ENCODE measurements at places on chromosomes 3 and 15.

GRCh38 chr3:177469216-177469615, 271.9 kb upstream of the TBL1XR1 start:
- DNase-seq = no peak

DNA sequence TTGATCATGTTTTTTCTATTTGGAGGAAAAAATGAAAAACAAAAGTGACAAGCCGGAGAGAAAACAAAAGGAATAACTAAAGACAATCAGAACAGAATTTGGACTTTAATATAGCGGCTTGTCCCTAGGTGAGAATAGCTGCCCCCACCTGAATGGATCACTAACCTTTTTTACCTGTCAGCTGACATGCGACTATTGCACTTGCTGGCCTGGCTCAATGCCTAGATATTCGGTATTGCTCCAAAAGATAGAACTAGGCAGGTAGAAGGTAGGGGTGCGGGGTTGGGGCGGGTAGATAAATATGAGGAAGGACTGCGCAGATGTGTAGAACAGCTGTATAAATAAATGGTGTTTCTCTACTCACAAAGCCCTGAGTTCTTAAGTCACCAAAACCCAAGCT, 650 bp upstream of the MORC1 start:
- no peak for DNase-seq

DNA sequence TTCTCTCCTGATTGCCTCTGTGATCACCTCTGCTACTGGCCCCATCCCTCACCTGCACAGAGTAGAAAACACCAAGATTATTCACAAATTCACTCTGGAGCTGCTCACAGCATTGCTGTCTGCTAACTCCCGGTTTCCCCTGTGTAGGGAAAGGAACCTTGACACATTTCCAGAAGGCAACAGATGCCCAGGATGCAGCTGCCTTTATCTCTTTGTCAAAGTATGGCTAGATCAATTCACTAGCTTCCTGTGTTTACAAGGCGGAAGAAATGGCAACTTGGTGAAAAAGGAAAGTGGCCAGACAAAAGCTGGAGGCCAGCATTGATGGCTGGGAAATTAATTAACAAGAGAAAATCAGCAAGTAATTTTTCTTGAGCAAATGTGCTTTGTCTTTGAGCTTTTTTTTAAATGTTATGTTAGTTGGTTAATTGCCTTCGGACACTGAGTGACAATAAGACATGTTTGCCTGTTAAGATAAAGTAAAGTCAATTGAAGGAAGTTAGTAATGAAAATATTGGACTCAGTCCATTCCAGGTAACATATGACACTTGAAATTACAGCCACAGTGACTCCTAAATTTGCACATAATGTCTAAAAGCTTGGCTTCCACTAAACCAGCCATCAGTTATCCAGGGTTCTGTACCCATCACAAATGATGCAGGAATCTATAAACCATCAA, 394.6 kb upstream of the IL12A start:
- DNase-seq = no peak

- DNase-seq = no peak
These were observed 63.8 kb upstream of the ANKRD34C start for GRCh38 chr15:79218588-79219200.

GRCh38 chr3:42839616-42840015, 30.4 kb downstream of the ACKR2 start:
- peak; percentile 7 for DNase-seq

DNA sequence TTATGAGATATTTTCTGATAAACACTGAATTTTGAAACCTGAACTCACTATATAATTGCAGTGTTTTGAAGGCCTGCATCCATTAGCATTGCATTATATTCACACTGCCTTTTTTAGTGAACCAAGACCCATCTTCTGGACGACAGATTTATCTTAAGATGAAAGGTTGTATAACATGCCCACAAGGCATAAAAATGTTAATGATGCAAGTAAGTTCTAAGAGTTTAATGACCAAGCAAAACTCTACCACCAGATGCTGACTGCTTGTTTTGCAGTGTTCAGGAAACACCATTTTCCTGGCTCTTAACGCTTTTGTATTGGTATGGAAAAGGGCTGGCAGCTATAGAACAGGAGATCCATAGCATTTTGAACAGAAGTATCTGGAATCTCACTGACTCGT, 46.1 kb downstream of the USP50 start:
- DNase-seq = no peak

GRCh38 chr3:13766128-13766527, 113.7 kb downstream of the WNT7A start:
- DNase-seq = no peak

GRCh38 chr3:126607214-126607908, 47.6 kb downstream of the TXNRD3 start:
- peak; percentile 14 for DNase-seq

DNA sequence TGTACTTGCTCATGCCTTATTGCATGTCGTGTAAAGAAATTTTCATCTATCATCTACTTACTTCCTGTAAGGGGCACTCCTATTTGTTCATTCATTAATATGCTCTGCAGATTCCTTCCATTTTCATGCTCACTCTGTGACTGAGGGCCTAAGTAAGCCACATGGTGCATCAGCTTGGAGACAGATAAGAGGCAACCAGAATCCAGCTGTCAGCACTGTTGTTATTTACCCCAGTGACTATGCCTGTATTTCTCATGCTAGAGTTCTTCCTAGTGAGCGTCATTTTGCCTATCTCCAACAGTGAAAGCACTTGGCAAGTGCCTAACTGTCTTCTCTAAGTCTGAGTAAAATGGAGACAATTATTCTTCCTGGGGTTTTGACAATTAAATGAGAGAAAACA, 124.8 kb upstream of the ABI3BP start:
- DNase-seq = no peak

GRCh38 chr15:95741830-95742229, 588.7 kb upstream of the NR2F2 start:
- DNase-seq = no peak

DNA sequence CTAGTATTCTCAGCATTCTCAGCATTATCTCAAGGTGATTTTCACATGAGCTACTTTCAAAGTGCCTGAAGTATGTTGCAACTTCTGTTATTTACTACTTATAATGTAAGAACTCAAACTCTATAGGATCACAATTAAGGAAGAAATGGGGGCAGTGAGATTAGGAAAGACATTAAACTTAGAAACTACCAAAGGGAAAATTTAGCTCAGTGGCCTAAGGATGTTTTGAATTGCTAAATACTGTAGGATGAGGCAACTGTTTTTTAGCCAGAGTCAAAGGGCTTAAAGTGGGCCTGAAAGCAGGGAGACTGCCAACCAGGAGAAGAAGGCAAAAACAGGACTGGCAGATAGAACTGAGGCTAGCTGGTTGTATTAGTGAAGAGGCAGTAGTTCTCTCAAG, 55.5 kb upstream of the MBNL1 start:
- no peak for DNase-seq

DNA sequence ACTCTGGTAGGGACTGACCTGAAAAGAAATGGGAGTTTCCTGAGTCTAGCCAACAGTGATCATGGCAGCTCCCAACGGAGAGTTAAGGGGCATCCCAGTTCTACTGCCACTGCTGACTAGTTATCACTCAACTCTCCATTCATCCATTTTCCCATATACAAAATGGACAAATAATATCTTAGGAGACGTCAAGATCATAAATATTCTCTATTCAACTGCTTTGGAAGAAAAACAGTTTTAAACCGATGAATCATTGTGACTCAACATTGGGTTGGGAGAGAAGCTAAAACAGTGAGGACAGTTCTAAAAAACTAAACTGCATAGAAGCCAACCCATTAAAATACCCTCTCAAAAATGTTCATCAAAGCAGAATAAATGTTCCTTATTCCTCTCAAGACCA, 57.6 kb upstream of the CHRM5 start:
- no peak for DNase-seq

GRCh38 chr15:85333132-85333831, 47.1 kb upstream of the AKAP13 start:
- no peak for DNase-seq

DNA sequence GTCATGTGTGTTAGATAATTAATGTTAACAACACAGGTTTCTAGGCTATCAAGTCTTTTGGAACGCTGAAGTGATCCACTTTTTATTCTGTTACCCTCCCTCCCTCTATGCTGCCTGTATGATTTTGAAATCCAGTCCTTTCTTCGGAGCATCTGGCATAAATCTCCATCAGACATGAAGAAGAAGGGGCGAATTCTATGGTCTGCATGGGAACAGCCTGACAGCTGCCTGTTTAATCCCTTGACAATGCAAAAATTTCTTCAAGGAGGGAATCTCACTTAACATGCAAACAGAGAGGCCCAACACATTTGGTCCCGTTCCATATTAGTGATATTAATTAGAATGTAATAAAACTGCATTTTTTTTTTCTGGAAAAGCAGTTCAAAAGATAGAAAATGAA, 145.2 kb downstream of the VGLL3 start:
- no peak for DNase-seq

- no peak for DNase-seq
These were observed 10.3 kb downstream of the STARD5 start for GRCh38 chr15:81313686-81314085.

DNA sequence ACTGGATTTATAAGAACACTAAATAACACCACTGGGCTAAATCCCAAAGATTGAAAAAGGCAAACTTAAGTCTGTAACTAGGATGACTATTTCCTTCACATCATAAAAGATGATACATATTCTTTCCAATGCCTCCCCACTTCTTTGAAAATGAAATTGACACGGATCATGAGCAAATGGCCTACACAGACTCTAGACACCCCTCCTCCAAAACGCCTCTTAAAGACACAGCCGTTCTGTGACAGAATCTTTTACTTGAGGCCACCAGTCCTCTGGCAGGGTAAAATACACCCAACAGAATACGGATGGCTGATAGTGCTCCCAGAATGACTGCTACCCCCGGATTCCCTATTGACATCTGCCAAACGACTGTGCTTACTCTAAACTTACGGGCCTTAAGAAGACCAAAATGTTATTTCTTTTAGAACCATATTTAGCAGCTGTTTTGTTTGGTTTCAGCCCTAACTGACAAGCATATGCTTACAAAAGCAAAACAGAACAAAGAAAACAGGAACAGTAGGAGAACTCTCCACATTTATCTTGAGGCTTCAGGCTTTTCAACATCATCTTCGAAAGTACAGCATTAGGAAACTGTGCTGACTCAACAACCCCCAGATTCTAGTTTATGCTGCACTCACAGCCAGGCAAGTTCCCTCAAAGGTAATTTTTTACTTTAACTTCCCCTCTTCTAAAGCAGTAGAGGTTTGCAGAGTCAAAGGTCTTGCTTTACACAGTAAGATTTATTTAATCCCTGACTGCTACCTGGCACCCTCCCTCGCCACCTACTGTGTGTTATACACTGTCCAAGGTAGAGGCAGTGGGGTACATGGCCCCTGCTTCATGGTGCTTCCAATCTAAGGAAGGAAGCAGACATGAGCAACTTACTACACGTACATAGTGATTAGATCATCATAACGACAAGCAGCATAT, 84.3 kb downstream of the TNIK start:
- no peak for DNase-seq

DNA sequence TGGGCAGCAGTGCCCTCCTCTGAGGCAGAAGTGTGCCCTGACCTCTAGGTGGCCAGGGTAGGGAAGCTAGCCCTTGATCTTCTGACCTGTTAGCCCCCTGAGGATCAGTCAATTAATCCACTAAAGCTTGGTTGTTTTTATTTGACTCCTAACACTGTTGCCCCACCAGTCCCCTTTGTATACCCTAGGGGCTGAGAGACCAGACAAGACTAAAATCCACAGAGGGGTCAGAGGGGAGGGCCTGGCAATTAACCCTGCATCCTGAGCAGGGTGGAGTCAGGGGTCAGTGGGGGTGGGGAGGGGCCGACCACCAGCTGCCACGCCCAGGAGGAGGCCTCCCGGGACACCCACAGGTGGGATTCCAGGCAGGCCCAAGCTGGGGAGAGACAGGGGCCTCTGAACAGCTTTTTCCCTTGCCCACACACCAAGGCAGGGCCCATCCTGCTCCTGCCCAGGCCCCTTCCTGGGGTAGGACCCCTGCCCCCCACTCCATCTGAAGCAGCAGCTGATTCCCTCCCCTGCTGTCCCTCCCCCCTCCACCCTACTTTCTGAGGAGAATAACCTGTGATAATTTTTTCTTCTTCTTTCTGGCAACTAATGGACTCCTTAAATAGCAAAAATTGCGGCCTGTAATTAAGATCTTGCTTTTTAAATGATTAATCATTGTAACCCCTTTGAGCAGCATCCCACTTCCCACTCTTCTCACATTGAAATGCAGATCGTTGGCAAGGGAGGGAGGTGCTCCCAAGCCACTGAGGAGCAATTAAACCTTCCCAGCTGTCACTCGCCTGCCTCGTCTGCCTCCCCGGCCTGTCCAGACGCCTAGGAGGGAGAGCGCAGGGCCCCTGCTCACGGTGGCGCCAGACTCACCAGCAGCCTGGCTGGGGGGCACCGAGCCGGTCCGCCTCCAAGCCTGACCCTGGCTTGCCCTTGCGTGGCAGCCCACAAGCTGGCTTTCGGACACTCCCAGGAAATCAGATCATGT, 51.9 kb downstream of the RHCG start:
- no peak for DNase-seq

DNA sequence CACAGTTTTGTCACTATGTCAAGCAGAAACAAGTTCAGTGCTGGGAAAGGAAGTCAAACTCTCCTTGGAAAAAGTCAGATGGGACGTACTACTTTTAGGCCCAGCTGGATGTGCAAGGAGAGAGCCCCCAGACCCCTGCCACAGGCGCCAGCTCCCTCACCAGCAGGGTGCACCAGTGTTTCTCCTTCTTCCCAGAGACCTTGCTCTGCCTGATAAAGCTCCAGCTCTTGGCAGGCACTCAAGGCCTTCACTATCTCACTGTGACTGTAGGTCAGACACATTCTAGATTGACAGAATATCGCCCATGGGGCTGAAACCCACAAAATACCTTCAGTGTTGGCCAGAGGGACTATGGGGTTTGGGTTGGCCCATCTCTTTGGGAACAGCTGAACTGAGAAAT, 54.8 kb upstream of the CHRNB4 start:
- no peak for DNase-seq

- no peak for DNase-seq
These were observed 151.3 kb downstream of the CACNA1D start for GRCh38 chr3:53645754-53646153.

GRCh38 chr3:15514663-15515340, 6.7 kb downstream of the COLQ start:
- no peak for DNase-seq

GRCh38 chr3:149902498-149903139, 68.1 kb downstream of the PFN2 start:
- no peak for DNase-seq

GRCh38 chr3:14507757-14508504, 32.2 kb downstream of the GRIP2 start:
- DNase-seq = no peak

DNA sequence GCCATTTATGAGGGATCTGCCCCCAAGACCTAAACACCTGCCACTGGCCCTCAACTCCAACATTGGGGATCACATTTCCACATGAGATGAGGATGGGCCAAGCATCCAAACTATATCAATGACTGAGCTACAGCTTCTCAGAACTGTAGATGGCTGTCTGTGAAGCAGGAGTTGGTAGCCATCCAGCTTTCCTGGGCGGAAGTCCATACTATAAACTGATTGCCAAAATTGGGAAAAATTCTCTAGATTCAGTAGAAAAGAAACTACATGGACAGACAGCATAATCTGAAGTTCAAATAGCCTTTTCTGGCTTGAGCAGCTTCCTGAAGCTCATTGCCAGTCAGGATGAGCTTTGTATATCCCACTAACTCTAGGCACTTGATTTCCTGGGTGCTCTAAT, 214.7 kb upstream of the ZBTB20 start:
- no peak for DNase-seq
